ENCODE measurements at places on chromosomes 5 and 9.

GRCh38 chr9:29800821-29801220 lies 2227.5 kb upstream of the C9orf72 start:
- no peak for DNase-seq

GRCh38 chr9:587527-587926 lies 254.0 kb upstream of the DMRT1 start:
- no peak for DNase-seq

DNA sequence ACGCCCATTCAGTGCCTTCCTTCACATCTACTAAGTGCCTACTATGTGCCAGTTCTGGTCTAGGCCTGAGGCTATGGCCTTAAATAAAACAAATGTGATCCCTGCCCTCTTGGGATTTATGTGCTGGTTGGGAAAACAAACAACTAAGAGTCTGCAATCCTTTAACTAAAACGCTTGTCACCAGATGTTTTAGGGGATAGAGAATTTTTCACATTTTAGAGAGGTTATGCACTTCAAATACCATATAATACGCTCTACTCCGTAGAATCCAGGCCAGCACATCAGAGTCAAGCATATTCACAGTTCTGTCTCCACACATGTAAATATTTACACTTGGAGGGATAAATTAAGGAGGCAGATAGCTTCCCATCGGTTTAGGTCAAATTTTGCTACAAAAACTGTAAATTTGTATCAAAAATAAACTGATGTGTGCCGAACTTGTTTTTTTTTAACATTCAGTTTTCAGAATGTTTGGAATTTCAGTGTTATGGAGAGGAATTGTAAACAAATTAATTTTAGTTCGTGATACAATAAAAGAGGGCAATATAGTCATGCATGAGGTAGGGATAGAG lies 22.0 kb upstream of the ADRA1B start:
- DNase-seq, result no peak

- no peak for DNase-seq
These were observed 61.5 kb upstream of the ANXA1 start for GRCh38 chr9:73090214-73090613.

GRCh38 chr9:93116072-93116961 lies 17.7 kb downstream of the NINJ1 start:
- peak; percentile 6 for DNase-seq

- DNase-seq, result no peak
These were observed 9.9 kb upstream of the PRR16 start for GRCh38 chr5:120454094-120454798.

DNA sequence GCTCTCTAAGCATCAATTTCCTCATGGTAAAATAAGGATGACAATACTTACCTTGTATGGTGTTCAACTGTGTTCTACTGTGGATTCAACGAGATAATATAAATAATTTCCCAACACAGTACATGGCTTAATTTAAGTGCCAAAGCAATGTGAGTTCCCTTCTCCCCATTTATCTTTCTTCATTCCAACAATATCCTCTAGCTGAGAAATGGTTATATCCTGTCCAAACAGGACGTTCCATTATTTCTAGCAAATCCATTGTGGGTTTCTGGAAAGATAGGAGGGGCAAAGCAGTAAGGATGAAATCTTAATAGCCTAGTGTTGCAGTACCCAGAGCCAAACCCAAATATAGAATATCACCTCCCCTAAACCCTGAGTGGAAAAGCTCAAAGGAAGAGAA lies 22.0 kb downstream of the ABCA1 start:
- no peak for DNase-seq

Measured in posterior cingulate gyrus (tissue), 11 donors.